ENCODE measurements at places on chromosomes 12 and 14. TPM values are rescaled to one million over a fixed set of nuclear protein-coding genes. Genes with fewer than 3 reads are reported as not detected.

The SMIM10L1 gene
- total RNA-seq = 6.3 TPM

The CIDEB gene
- total RNA-seq = 142 TPM

The CCDC175 gene
- total RNA-seq = not detected

The SERPINA9 gene
- not detected for total RNA-seq

The LRRC9 gene
- 0.14 TPM for total RNA-seq

The CLEC14A gene
- 7.3 TPM for total RNA-seq

The ST8SIA1 gene
- 0.17 TPM for total RNA-seq

The MUCL1 gene
- not detected for total RNA-seq

The ETV6 gene
- total RNA-seq = 4.4 TPM

The LHX5 gene
- not detected for total RNA-seq

The CLECL1 gene
- 0.17 TPM for total RNA-seq

The KANSL2 gene
- 23.0 TPM for total RNA-seq

The NANOG gene
- total RNA-seq = 0.17 TPM

The ACOT4 gene
- total RNA-seq = 12.9 TPM

The TPPP2 gene
- total RNA-seq = 1.6 TPM

The BIN2 gene
- total RNA-seq = 6.0 TPM

The HOXC13 gene
- not detected for total RNA-seq

The SMCO3 gene
- total RNA-seq = 0.59 TPM

The GALNT16 gene
- 1.2 TPM for total RNA-seq

The C12orf60 gene
- total RNA-seq = 0.50 TPM

The GLI1 gene
- total RNA-seq = 0.09 TPM

The DERA gene
- total RNA-seq = 65.2 TPM

The PTGR2 gene
- 4.2 TPM for total RNA-seq

The PTGDR gene
- 0.42 TPM for total RNA-seq

The CLEC2D gene
- 3.1 TPM for total RNA-seq

Measured in liver (tissue), 10 donors.